Ovary (tissue), 10 donors: ENCODE measurements at places on chromosomes 11 and 22. TPM values are rescaled to one million over a fixed set of nuclear protein-coding genes. Genes with fewer than 3 reads are reported as not detected.

C11orf54 gene
- 48.0 TPM for total RNA-seq

CPT1B gene
- 10.6 TPM for total RNA-seq

ANGPTL5 gene
- total RNA-seq = 15.5 TPM

KRTAP5-10 gene
- total RNA-seq = not detected

FHIP1B gene
- 26.9 TPM for total RNA-seq

CSF2RB gene
- 1.9 TPM for total RNA-seq

MRGPRE gene
- not detected for total RNA-seq

PRODH gene
- 3.8 TPM for total RNA-seq

OR8H2 gene
- total RNA-seq = not detected

UPK3A gene
- not detected for total RNA-seq
